ENCODE measurements at places on chromosomes 13 and 19.

GRCh38 chr13:76741046-76741445, 145.2 kb downstream of the KCTD12 start:
- DNase-seq = no peak

GRCh38 chr13:98765996-98766519, 13.6 kb upstream of the SLC15A1 start:
- DNase-seq = no peak

DNA sequence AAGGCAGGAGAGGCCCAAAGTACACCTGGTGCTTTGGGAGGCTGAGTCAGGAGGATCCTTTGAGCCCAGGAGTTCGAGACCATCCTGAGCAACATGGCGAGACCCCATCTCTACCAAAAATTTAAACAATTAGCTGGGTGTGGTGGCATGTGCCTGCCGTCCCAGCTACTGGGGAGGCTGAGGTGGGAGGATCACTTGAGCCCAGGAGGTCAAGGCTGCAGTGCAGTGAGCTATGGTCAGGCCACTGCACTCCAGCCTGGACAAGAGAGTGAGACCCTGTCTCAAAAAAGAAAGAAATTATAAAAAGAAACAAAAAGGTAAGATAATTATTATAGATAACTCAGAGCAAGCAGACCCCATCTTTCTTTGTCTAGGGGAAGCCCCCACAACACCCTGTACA, 1.9 kb downstream of the HOMER3 start:
- DNase-seq = no peak

DNA sequence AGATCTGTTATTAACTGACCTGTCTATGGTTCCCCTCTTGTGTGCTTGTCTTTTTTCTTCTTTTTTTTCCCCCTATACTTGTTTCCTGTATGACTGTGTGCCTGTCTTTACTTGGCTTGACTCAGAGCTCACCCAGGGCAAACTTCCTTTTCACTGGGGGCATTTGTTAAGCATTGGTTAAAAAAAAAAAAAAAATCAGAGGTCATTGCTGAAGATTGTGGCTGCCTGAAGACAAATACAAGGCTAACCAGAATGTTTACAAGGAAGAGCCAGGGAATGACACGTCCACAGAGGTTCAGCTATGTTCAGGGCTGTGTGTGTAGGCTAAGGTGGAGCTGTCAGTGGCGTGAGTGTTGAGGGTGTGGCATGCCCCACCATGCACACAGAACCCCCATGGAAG, 47.1 kb downstream of the LNX2 start:
- no peak for DNase-seq

GRCh38 chr19:45752639-45753038, 16.4 kb downstream of the SIX5 start:
- DNase-seq = no peak

DNA sequence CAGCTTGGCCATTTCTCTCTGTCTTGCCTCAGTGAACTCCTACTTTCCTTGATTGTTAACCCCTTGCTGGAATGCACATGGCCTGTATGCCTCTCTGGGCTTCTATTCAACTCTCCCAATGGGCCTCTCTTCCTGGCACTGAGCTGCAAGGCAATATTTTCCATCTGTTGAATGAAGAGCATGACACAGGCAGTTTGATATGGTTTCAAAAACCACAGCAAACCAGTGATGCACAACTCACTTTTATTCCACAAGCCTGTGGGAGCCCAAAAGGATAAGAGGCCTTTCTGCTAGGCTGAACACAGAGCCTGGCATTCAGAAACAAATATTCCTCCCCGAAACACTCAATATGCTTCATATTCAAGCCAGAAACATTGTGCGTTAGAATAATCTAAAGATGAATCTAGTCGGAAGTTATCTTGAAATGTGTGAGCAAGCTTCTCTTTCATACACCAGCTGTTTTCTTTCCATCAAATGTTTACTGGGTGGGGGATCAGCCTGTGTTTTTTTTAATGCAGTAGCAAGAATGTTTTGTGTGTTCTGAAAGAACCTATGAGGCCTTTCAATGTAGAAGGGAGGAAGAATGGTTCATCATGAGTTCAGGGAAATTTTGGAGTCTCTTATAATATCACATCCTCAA, 443.1 kb upstream of the SPRY2 start:
- no peak for DNase-seq

- DNase-seq = no peak
Measured at GRCh38 chr19:39407410-39407659, 688 bp downstream of the ZFP36 start.

GRCh38 chr19:1609103-1609396, 3.8 kb upstream of the UQCR11 start:
- DNase-seq = no peak

GRCh38 chr13:109790942-109791605, 4.7 kb upstream of the IRS2 start:
- no peak for DNase-seq

DNA sequence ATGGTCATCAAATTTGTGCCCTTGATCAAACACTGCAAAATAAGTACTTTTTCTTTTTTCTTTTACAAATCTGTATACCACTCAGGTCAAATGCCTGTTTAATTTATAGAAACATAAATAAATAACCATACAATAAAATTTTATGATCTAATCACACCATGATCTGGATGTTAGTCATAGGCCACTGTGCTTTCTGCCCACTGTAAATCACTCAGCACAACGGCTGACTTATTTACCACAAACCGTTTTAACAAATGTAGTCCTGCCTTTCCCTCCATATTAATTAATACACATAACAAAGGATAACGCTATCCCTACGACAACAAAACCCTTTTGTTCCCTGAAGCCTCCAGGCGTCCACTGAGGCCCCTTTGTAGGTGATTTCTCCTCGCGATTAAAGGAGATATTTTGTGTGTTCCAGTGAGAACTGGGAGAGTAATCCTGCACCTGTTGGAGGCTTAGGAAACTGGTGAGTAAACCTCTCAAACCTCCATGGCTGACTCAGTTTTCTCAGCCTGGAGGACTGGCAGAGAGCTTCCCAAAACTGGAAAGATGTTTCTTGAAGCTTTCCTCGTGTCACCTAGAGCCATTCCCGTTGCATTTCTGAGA, 477.1 kb upstream of the SGCG start:
- no peak for DNase-seq

DNA sequence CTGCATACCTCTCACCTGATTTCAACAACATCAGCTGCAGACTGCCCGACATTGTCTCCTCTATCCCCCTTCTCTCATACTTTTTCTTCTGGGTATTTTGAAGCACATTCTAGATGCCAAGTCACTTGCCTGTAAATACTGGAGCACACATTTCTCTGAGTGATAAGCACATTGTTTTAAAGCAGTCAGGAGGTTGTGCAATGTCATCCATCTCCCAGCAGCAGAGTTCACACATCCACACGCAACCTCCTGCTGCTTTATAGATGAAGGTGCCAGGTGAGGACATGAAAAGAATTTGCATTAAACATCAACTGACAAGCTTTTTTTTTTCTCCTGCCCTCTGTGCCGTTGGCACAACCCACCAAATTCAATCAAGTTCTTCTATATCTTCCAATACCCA, 5.5 kb downstream of the UPK1A start:
- no peak for DNase-seq

GRCh38 chr13:113205428-113205931, 3.0 kb downstream of the PCID2 start:
- no peak for DNase-seq

GRCh38 chr13:90233933-90234672, 1113.4 kb upstream of the MIR17HG start:
- DNase-seq = no peak

DNA sequence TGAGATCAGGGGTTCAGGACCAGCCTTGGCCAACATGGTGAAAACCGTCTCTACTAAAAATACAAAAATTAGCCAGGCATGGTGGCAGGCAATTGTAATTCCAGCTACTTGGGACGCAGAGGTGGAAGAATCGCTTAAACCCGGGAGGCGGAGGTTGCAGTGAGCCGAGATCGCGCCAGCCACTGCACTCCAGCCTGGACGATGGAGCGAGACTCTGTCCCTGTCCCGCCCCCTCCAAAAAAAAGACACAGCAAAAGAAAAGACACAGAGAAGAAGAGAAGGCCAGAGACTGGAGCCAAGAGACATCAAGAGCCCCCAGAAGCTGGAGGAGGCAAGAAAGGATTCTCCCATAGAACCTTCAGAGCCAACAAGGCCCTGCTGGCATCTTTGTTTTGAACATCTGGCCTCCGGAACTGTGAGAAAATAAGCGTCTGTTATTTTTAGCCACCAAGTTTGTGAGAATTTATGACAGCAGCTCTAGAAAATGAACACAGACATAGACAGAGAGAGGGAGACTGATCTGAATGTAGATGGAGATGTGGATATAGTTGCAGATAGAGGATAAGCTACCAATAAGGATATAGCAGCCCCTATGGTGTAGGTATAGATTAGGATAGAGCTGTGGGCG, 25.7 kb upstream of the PNMA8B start:
- no peak for DNase-seq

DNA sequence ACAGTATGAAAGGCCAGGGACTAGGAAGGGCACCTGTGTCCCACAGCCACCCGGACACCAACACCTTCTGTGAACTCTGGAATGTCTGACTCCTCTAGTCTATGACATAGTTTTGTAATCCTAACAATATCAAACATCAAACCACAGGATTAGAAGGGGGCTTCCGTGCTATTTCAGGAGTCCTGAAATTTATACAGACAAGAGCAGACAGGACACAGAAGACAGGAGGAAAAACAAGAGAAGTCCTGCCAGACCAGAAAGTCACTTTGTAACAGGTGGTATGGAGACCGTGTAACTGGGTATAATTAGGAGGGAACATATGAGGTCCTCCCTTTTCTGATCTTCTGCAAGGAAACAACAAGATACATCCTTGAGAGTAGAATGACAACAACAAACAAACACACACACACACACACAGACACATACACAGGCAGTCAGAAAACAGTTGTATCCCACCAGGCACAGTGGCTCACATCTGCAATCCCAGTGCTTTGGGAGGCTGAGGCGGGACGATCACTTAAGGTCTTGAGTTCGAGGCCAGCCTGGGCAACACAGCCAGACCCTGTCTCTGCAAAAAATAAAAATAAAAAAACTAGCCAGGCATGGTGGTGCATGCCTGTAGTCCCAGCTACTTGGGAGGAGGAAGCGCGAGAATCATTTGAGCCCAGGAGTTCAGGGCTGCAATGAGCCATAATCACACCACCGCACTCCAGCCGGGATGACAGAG, 13.1 kb downstream of the INSR start:
- DNase-seq = no peak

DNA sequence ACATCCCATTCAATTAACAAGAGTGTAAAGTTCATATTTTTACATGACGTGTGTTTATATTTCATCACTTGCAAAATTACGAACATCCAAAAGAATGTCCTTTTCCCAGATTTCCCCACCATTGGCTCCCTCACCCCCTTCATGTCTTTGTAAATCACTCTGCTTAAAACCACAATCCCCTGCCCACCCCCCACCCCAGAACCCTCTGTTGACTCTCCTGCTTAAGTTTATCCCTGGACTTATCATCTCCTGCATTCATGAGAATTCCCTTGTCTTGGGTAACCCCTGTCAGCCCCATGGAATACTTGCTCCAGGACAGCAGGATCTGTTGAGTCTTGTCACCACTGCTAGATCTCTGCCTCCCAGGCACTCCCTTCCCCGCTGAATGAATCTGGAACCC, 109.9 kb downstream of the COL4A1 start:
- DNase-seq = no peak

- DNase-seq = no peak
Measured at GRCh38 chr19:14495672-14496028, 277 bp downstream of the GIPC1 start.

DNA sequence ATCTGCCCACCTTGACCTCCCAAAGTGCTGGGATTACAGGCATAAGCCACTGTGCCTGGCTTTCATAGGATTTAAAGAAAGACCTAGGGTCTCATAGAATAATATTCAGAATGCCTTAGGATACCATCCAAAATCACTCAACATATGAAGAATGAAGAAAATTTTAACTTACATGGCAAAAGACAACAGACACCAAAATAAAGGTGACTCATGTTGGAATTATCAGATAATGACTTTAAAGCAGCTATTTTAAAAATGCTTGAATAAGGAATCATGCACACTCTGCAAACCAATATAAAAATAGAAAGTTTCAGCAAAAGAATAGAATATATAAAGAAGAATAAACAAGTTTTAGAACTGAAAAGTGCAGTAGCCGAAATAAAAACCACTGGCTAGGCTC, 29.3 kb downstream of the ZNF566 start:
- no peak for DNase-seq

GRCh38 chr13:30362869-30363268, 55.5 kb upstream of the KATNAL1 start:
- no peak for DNase-seq

GRCh38 chr13:84653915-84654534, 771.8 kb upstream of the SLITRK1 start:
- DNase-seq = no peak

- no peak for DNase-seq
Measured at GRCh38 chr13:31433746-31434145, 234.0 kb downstream of the B3GLCT start.

GRCh38 chr19:16861834-16862233, 27.0 kb upstream of the F2RL3 start:
- no peak for DNase-seq

DNA sequence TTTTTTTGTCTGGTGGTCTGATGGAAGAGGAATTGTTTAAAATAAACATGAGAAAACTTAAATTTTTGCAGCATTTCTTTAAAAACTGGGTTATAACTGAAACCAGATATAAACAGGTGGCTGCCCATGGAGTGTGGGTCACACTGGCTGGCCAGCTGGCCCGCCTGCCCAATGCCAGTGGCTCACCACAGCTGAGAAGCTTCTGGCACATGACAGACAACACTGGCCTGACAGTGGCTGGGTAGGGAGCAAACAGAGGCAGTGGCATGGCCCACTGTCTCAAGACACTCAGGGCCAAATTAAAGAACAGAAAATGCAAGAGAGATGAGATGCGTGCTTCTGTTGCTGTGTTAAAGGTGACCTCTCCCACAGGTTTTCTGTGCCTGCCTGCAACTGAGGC, 3.1 kb upstream of the SLC35E1 start:
- no peak for DNase-seq

- DNase-seq = no peak
Measured at GRCh38 chr13:31775686-31776085, 36.4 kb downstream of the RXFP2 start.

DNA sequence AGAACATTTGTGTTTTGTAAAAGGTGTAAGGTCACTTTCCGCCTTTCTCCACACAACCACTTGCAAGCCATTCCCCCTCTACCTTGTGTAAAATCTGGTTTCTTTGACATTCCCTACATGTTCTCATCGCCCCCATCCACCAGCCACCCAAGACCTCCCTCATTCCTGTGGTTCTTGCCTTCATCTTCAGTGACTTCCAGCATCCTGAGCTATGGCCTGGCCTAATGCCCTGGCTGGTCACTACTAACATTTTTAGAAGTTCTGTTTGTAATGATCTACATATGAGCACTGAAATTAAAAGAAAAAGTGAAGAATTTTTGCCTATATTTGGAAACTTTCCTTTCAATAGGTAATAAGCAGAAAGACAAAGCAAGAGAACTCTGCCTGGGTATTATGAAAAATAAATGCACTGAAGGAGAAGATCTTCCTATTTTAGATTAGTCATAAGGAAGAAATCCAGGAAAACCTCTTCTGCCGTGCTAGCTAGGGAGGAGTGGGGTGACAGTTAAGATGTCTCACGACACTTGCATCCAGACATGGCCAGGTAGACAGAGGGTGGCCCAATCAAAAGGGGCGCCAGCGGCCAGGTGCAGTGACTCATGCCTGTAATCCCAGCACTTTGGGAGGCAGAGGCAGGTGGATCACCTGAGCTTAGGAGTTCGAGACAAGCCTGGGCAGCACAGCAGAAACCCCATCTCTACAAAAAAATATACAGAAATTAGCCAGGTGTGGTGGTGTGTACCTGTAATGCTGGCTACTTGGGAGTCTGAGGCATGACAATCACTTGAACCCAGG, 28.1 kb upstream of the MPHOSPH8 start:
- no peak for DNase-seq

GRCh38 chr13:101127741-101128353, 288.5 kb downstream of the NALCN start:
- no peak for DNase-seq

Data from central memory CD8-positive, alpha-beta T cell (primary cell).